Left hindlimb (tissue), 1 donor: ENCODE measurements at places on chromosomes 7 and 10.

GRCh38 chr10:6255548-6256061 lies 52.9 kb downstream of the PFKFB3 start:
- no peak for DNase-seq

DNA sequence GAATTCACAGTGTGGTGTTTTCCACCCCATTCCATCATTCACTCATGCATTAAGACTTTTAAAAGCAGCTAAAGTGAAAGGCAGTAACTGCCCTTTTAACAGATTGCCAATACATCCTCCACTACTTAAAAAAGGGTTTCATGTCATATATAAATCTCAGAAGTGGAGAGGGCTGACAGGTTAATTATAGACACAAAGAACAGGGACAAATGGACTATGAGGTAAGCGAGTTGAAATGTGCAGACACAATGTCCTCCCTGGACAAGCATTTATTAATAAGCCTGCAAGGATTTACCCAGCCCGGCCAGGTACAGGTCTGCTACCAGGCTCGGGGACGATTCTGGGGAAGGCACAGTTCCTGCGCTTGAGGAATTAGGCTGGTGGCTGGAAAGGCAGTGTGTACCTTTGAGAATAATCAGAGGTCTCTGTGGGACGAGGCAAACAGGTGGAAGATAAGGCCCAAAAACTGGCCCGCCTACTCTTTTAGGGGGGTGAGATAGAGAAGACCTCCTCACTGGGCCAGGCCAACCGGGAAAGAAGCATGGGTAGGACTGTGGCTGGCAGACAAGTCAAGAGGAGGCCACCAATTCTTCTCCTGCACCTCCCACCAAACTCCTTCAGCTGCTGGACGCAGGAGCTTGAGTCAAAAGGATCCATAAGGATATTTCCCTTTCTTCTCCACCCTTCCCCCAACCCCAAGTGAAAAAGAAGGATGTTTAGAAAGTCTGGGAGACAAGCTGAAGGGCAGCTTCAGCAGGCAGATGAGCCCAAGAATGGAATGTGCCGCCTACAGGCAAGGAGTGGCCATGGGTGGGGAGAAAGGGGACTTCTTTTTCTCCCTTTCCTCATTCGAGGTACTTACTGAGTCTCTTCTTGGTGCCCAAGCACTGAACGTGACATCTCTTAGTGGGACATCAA lies 1.5 kb downstream of the PDLIM1 start:
- no peak for DNase-seq

- no peak for DNase-seq
Observed at GRCh38 chr10:85613391-85613790, 753.2 kb downstream of the GRID1 start.

- peak; percentile 74 for DNase-seq
Observed at GRCh38 chr10:13074563-13075451, 25.2 kb upstream of the OPTN start.

DNA sequence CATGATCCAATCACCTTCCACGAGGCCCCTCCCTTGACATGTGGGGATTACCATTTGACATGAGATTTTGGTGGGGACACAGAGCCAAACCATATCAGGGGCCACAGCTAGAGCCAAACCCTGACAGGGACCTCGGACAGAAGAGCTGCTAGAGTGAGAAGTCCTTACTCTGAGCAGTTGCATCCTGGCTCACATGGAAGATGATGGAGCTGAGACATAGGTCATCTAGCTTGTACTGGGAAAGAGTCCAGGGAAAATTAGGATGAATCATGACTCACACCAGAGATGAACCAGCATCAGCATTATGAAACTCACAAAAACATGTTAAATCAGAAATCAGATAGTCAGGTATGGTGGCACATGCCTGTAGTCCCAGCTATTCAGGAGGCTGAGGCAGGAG lies 12.8 kb upstream of the FMC1 start:
- no peak for DNase-seq

GRCh38 chr7:132655131-132655727 lies 79.0 kb upstream of the PLXNA4 start:
- peak; percentile 62 for DNase-seq

- no peak for DNase-seq
Observed at GRCh38 chr7:106987777-106988176, 56.7 kb upstream of the PRKAR2B start.

GRCh38 chr7:134645935-134646334 lies 718 bp upstream of the BPGM start:
- no peak for DNase-seq

DNA sequence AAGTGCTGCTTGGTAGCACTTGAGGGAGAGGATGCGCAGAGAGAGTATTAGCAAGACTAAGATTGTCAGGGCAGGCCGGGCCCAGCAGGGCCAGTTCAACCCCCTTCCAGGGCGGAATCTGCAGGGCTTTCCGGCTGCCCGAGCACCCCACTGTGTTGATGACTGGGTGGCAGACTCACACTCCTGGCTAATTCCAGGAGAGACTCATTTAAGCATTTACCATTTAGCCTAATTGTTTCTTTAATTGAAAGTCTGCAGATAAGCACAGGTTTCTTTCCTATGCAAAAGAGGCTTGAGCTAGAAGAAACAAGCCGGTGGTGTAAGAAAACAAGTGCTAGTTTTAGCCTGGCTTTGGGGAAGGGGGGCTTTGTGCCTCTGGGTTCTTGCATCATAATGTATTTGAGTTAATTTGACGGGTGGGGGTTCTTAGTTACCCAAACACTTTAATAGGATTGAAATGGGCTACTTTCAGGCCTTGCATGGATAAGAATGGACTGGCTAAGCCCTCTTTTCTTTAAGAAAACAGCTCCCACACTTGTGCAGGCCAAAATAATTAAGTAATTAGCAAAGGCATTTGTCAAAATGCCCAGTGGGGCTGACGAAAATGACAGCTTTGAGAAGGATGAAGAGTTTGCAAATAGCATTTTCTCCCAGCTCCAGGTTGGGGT lies 201.3 kb downstream of the MYOF start:
- DNase-seq = no peak

GRCh38 chr7:141660259-141660658 lies 41.7 kb downstream of the DENND11 start:
- no peak for DNase-seq

GRCh38 chr10:110459600-110459999 lies 38.1 kb upstream of the DUSP5 start:
- DNase-seq = no peak

DNA sequence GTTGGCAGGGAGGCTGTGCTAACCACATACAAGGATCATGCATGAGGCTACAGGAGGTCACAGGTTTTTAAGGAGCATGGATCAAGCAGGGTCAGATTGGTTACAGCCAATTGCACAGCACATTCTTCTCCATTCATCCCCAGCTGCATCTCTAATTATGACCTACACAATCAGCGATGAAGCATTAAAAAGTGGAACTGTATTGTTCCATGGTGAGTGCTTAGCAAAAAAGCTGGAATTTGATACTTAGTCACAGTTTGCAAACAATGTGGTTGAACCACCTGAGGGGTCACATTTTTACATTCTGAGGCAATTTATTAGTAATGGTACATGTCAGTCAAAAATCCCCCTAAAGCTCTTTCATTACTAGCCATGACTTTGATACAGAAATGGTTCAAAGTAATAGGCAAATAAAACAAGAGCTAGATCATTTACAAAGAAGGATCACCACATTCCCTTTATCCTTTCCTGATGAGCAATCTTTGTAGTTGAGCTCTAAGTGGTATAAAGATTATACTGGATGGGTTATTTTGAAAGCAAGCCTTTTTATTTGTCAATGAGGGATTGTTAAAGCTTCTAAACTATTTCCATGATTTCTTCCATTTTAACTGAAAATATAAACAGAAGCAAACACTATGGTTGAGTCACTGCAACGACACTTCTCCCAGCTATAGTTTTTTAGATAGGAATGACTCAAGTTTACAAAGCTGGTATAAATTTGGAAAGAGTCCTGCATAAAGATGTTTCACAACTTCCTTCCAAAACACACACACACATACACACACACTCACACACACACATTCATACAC lies 217.8 kb upstream of the SEMA3A start:
- DNase-seq = no peak

GRCh38 chr10:104029521-104029860 lies 56.2 kb downstream of the COL17A1 start:
- no peak for DNase-seq

- no peak for DNase-seq
Observed at GRCh38 chr7:25857376-25858067, 294.5 kb upstream of the NFE2L3 start.

DNA sequence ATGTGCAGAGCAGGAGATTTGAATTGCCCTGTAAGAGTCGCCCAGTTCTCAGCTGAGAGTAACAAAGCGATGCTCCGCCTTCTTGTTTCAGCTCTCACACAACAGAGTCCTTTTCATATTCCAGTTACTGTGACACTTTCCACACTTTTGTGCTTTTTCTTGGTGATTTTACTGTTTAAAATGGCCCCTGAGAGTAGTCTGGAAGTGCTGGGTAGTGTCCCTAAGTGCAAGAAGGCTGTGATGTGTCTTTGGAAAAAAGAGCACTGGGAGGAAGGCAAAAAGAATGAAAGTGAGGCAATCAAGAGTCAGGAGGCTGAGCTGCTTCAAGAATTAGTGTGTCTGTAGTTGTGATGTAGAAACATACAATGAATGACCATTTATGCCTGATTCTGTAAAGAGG lies 201.2 kb upstream of the SEMA3E start:
- DNase-seq = no peak

DNA sequence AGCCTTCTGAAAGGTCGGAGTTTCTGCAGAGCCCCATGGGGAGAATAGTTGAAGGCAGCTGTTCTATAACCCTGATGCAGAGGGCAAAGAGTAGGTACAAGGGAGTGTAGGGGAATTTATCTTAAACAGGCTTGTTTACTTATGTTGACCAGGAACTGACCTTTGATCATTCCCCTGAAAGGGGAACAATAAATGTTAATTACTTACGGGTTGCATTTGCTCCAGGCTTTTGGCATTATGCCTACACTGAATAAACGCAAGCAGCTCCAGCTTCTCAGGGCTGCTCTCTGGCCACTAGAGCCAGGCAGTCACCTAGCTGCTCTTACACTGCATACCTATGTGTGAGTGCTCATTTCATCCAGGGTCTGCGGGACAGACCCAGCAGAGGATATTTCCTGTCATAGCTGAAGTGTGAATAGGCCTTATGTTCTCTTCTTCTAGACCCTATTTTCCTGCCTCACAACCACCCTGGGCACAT lies 26.9 kb upstream of the ABCA13 start:
- no peak for DNase-seq

GRCh38 chr10:76946270-76946669 lies 691.3 kb downstream of the KCNMA1 start:
- DNase-seq = no peak

DNA sequence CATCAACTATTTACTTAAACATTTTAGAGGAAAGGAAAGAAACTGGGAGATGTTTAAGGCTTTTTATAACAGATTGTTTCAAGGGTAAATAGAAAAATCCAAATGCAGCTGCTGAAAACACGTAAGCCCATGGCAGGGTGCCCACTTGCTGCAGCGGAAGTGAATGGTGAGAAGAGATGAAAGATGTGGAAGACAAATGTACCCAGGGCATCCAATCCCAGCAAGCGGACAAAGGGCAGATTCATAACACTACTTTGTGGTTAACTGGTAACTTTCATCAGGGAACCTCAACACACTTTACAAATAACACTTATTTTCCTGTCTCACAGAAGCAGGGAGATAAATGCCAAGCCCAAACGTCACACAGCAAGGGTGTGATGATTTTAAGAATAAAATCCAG lies 358.4 kb downstream of the KCNMA1 start:
- DNase-seq = no peak
